ENCODE measurements at places on chromosomes 6 and 20.

- no peak for DNase-seq
Observed at GRCh38 chr20:61340157-61340556, 88.1 kb downstream of the CDH4 start.

DNA sequence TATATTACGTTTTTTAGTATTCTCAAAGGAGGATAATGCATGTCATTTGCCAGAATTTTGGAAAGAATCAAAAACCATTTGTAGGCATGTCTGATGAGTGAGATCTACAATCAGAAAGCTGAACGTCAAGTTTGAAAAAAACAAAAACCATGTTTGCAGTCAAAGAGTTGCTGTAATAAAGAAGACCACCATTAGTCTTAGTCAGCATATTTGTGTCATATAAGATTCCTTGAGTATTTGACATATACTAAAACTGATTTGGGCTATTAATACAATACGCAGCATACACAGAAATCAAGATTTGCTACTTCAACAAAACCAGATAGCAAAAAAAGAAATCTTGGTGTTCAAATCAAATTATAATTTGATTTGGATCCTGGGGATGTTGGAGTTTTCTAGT, 247.5 kb downstream of the SAMD5 start:
- no peak for DNase-seq

DNA sequence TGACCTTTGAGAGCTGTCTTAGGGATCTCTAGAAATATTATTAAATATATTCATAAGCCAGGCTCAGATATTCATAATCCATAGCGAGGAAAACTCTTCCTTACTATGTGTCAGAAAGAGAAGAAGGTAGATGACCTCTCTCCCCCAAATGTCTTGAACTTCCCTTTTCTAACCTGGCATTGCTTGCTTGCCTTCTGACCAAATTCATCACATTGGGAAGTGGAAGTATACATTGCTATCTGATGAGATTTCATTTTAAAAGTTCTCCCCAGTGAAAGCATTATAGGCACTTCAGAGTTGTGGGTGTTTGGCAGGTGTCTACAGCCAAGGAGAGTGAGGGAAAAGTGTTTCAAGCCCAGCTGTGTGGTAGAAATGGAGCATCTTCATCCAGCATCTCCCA, 197.3 kb downstream of the ZFAND3 start:
- no peak for DNase-seq

DNA sequence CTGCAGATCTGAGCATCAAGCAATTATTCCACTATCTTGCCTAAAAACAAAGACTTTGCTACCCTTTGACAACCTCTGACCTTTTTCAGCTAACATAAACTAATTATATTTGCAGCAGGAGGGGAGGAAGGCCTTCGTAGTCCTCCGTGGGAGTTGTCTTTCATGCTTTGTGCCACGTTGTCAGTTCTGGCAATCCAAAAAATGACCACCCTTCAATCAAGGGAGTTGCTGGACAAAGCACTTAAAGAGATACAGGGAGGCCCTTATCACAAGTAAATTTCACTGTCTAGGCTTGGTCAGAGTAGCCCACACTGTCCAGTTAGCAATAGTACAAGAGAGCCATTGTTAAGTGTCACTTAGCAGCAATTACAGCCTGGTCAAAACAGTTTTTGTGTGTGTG, 578.9 kb downstream of the HAO1 start:
- DNase-seq: no peak

DNA sequence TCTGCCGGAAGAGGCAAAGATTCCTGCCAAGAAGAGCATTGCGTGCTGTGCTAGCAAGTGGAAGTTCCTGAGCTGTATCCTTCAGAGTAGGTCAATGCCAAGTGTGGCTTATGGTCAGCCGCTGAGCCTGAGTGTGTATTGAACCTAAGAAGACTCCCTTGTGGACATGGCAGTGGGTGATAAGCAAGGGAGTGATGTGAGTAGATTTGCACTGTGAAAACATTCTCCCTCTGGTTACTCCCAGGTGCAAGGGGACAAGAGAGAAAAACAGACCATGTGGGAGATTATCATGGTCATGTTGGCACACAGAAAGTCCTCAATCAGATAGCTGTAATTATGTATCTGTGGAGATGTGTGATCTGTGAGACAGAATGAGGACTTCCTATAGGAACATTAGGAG, 6.1 kb upstream of the TMEM74B start:
- no peak for DNase-seq

DNA sequence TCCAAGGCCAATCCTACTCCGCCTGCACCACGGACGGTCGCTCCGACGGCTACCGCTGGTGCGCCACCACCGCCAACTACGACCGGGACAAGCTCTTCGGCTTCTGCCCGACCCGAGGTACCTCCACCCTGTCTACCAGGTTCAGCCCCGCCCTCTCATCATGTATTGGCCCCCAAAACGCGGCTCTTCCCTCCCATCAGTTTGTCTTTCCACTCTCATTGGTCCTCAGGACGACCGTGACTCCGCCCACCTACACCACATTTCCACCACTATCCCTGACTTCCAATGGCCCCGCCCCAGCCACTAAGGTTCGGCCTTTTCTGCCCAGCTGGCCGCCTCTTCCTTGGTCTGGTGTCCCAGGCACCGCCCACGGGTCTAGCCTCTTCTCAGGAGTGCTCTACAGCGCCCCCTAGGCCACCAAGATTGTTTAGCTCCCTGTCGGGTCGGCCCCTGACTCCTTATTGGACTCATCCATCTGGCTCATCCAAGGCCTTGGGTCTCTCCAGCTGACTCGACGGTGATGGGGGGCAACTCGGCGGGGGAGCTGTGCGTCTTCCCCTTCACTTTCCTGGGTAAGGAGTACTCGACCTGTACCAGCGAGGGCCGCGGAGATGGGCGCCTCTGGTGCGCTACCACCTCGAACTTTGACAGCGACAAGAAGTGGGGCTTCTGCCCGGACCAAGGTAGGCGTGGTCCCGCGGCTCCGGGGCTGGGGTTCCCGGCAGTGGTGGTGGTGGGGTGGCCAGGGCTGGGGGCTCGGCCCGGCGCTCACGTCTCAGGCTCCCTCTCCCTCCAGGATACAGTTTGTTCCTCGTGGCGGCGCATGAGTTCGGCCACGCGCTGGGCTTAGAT, 3.1 kb downstream of the MMP9 start:
- no peak for DNase-seq

DNA sequence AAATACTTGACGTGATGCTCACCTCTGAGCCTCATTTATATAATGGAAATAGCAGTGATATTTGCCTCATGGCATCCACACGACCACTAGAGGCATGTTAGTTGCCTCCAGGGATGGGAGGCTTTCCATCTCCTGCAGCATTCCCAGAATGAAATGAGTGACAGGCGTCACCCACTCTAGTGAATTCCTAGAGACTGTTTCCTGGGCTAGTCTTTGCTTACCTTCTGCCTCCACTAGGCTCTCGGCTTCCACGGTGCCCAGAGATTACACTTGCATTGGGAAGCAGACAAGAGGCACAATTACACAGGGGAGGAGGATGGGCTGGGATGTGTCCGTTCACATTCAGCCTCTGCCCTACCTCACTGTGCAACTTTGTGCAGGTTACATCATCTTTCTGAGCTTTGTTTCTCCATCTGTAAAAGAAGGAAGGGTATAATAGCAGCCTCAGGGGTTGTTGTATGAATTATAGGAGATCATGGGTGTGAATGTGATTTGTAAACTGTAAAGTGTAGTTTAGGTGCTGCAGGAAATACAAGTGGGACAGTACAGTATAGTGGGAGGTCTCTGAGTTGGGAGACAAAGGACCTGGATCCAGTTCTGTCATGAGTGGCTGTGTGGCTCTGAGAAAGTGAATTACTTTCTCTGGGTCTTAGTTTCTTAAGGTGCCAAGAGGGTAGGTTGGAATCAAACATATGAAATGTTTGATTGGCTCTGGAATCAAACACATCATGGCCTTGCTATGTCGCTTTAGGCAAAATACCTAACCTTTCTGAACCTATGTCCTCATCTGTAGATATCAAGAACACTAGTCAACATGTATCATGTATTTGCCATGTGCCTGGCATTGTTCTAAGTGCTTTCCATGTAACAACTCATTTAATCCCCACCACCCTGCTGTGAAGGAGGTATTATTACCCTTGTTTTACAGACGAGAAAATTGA, 3.6 kb upstream of the VSTM2L start:
- no peak for DNase-seq

DNA sequence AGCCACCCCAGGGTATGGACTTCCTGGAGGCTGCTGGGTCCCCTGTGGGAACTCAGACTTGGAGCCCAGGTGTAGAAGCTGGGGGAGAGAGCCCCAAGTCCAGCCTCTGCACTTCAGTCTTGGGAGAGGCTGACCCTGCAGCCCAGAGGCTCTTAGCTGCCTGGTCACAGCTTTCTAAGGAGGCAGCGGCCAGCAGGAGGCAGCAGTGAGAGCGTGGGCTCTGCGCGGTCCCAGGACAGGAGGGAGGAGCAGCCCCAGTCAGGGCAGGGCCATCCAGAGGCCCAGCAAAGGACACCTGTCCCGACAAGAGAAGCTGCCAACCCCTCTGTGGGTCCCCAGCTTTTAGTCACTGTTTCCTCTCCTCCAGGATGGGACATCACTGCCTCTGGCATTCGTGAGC, 9.4 kb downstream of the TREML2 start:
- DNase-seq: no peak

GRCh38 chr6:50699051-50699775, 14.1 kb upstream of the TFAP2D start:
- DNase-seq: no peak

GRCh38 chr20:50034567-50035180, 51.9 kb downstream of the SNAI1 start:
- no peak for DNase-seq

GRCh38 chr6:11200356-11200755, 32.1 kb downstream of the NEDD9 start:
- DNase-seq: no peak

DNA sequence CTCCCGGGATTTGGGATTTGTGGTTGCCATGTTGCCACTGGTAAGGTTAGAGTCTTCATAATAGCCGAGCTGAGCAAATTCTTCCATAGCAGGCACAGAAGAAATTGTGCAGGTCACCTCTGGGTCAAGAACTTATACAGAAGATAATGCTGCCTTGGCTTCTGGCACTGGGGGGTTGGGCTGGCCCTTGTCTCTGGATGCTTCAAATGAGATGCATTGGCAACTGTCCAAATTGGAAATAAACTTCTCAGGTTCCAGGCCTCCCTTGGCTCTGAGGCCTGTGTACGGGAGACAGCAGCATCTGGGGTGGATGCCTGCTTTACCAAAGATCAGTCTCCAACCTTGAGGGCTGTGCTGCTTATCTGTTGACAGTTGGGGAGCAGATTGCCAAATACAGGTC, 26.2 kb downstream of the MYO6 start:
- no peak for DNase-seq

GRCh38 chr6:72894091-72894490, 272.2 kb downstream of the KCNQ5 start:
- no peak for DNase-seq

GRCh38 chr20:61220626-61221325, 31.3 kb upstream of the CDH4 start:
- DNase-seq: no peak

DNA sequence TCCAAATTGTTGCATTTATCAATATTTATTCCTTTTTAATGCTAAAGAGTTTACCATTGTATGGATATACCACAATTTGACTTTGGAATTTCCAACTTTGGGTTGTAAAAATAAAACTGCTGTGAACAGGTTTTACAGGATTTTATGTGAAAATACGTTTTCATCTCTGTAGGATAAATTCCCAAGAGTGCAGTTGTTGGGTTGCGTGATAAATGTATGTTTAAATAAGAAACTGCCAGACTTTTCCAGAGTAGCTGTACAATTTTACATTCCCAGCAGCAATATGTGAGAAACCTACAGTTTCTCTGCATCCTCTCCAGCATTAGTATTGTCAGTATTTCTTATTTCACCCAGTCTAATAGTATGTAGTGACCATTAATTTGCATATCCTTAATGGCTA, 12.6 kb downstream of the TAB2 start:
- DNase-seq: no peak

Data from NCI-H1092 treated with DMSO at 0.1 percent for 48 hours (cell line).